Right renal pelvis (tissue), 4 donors: ENCODE measurements at places on chromosomes 11 and 22. TPM values are rescaled to one million over a fixed set of nuclear protein-coding genes. Genes with fewer than 3 reads are reported as not detected.

Gene PGA4
- polyA plus RNA-seq: 0.19 TPM

Gene CATSPER1
- polyA plus RNA-seq: not detected

Gene ARRB1
- polyA plus RNA-seq: 24.1 TPM

Gene RTN3
- 172 TPM for polyA plus RNA-seq

- no peak for DNase-seq
These were observed 12.3 kb downstream of the ABTB2 start for GRCh38 chr11:34345540-34345876.

- no peak for DNase-seq
These were observed 1.5 kb upstream of the SOX10 start for GRCh38 chr22:37985751-37986281.

DNA sequence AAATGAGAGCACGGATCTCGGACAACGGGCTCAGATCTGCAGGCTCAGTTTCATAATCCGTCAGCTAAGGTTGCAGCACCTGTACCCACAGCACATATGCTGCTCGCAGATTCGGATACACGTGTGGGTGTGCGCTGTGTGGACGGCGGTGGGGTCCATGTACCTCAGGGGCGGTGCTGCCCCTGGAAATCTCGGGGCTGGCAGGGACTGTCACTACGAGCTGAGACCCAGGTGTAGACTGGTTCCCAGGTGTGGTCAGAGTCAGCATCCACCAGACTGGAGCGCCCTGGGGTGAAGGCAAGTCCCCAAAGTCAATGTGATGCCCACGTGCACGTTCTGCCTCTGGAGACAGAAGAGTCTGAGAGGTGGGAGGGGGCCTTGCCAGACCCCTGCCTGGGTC is 989.3 kb downstream of the BRD1 start:
- DNase-seq: no peak

DNA sequence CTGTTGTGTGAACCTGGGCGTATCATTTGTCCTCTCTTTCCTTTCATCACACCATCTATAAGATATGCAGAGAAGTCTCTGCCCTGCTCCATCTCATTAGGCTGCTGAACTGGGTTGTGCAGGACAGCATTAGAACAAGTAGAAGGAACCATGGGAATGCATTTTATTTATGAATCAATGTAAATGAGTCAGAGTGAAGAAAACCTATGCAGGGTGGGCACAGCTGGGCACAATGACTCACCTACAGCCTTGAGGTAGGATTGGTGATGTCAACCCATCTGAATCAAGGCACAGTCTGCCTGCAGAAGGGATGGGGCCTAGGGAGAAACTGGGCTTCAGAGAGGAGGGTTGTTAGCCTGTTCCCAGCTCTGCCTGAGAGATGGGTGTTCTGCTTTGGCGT is 123.4 kb downstream of the CSNK2A3 start:
- no peak for DNase-seq

GRCh38 chr11:92376680-92377079 is 152.1 kb downstream of the FAT3 start:
- DNase-seq: no peak

DNA sequence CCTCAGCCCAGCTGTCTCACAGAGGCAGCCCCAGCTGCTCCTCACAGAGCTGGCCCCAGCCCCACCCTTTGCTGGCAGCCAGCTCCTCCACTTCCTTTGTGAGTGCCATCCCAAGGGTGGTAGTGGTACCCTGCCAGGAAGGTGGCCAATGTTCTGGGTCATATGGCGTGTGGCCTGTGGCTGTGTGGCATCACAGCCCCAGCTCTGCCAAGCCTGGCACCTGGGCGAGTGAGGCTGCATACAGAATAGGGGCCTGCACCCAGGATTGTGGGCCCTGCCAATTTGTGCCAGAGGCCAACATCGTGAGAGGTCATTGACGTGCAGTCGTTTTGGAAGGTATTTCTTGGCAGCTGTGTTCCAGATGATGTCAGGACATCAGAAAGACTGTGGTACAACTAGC is 10.7 kb downstream of the TUB start:
- DNase-seq: no peak

DNA sequence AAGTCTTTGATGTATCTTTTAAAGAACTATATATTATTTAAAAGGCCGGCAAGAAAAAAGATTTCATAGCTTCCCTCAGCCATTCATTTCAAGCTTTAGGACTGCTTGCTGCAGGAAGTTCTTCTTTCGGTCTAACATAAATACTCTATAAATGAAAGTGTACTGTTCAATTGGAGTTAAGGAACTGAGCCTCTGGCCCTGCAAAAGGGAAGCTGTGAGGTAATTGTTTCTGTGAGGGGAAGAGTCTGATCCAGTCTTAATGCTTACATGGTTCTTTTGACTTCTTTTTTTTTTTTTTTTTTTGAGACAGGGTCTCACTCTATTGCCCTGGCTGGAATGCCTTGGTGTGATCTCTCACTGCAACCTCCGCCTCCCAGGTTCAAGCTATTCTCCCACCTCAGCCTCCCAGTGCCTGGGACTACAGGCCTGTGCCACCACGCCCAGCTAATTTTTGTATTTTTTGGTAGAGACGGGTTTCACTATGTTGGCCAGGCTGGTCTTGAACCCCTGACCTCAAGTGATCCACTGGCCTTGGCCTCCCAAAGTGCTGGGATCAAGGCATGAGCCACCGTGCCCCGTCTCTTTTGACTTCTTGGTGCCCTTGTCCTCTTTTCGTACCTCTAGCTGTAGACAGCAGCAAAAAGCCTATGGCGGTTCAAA is 4.7 kb upstream of the TRIM29 start:
- DNase-seq: no peak

DNA sequence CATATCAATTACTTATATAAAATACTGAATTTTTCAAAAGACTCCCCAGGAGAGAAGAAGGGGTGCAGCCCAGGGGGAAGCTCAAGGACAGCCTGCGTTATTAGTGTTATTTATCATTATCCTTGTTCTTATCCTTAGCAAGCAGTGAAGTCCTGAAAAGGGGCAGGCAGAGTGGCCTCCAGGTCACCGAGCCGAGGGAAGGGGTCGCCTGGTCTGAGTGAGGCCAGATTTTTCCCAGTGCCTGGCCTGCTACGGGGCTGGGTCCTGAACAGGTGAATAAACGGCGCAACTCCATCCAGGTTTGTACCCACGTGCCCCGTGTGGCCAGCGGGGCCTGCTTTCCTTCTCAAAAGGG is 123.7 kb downstream of the BRD1 start:
- no peak for DNase-seq

DNA sequence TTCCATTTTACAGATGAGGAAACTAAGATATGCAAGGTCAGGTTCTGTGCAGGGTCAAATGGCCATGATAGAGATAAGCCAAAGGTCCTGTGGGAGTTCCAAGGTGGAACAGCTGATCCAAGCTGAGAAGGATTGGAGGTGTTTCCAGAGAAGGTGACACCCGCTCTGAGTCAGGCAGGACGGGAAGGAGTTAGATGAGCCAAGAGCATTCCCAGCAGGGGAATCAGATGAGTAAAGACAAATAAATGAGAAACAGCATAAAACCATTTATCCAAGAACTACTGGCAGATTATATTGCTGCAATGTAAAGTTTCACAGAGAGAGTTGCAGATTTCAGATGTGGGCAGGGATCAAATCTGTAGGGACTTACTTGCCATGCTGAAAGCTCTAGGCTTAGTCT is 18.9 kb upstream of the HEPHL1 start:
- no peak for DNase-seq

- no peak for DNase-seq
These were observed 781 bp downstream of the SIDT2 start for GRCh38 chr11:117179048-117179999.

GRCh38 chr11:124080327-124081001 is 34.8 kb upstream of the VWA5A start:
- no peak for DNase-seq

DNA sequence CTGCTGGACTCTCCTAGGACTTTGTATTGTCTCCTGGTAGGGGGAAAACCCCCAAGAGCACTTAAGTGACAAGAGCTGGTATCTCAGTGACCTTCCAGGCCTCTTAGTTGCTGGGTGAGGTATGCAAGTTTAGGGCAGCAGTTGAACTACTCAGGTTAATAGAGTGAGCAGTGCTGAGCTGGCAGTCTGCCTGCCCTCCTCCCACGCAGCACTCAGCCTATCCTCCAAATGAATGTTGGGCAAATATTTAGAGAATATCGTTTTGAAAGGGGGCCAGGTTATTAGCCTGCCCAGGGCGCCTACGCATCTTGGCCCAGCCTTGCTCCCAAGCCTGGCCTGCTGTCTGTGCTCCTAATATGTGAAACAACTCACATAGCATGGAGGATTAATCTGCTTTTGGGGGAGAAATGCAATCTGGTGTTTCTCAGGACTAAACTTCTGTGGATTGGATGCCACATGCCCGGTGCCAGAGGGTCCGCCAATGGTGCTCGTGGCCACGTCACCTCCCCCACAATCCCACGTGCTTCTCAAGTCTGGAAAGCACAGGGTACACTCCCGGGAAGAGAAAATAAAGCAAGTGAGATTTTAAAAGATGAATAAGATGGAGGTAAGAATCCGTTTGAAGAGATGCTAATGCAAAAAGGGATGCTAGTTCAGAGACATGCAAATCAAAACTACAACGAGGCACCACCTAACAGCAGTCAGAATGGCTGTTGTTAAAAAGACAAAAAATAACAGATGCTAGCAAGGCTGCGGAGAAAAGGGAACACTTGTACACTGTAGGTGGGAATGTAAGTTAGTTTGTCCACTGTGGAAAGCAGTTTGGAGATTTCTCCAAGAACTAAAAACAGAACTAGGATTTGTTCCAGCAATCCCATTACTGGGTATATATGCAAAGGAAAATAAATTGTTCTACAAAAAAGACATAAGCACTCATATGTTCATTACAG is 67.7 kb downstream of the SPON1 start:
- DNase-seq: no peak

DNA sequence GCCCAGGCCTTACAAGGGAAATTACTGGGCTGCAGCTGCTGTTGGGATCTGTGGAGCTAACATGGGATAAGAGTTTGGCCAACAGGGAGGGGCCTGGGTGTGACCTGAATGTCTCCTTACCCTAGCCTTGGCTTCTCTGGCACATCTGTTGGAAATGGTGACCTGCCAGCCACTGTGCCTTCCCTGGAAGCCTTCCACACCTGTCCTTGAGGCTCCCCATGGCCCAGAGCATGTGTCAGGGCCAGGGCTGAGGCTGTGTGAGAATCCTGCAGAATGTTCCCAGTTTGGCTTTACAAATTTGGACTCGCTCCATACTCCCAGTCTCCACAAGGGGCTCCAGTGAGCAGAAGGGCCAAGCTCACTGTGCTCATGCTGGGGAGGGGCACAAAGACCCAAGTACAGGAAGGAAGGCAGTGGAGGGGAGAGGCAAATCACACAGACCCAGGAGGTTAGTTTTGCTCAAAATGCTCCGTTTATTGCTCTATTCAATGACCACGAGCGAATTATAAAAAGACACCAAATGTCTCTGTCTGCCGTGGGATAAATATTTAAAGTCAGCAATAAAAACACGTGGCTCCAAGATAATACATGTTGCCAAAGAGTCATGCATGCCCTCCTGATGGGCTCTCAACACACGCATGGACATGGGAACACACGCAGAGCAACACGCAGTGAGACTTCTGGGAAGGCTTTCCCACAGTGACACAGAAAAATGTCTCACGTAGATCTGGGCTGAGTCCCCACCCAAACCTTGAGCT is 1.7 kb upstream of the IGSF22 start:
- no peak for DNase-seq

DNA sequence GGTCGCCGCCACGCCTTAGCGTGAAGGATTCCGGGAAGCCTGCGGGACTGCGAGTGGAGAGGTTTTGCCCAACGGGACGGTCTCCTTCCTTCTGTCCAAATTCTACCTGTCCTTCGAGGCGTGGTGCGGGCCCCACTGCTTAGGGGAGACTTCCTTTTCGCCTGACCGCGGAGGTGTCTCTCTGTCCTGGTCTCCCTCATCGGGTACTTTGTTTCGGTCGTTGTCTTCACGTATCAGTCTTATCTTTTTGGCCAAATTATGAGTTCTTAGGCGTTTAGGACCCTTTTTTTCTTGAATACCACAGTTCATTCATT is 388 bp downstream of the HINFP start:
- DNase-seq: no peak

DNA sequence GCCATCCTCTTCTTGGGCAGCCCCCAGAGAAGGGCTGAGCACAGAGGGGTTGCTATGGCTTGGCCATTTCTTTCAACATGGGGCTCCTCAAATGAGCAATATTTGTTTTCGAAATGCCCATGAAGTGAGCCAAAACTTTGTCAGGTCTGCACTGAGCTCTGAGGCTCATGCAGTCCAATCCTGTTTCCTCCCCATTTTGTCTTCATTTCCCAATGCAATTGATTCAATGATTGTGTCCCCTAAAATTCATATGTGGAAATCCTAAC is 60.6 kb upstream of the CD44 start:
- DNase-seq: no peak

DNA sequence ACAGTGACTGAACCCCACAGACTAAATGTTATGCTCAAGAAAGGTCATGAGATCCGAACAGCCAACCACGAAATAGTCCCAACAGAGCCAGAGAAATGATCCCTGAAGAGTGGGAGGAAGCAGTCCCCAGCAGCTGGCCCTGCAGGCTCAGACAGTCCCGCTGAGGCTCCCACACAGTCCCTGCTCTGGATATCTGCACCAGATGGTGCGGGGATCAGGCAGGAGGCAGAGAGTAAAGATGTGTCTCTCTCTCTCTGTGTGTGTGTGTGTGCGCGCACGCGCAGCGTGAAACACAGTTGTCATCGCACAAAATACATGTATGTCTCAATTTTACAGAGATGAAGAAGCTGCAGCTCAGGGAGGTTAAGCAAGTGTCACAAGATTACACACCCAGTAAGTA is 27.9 kb downstream of the GUCY1A2 start:
- DNase-seq: no peak

- DNase-seq: no peak
These were observed 21.7 kb upstream of the SLN start for GRCh38 chr11:107733518-107733917.

DNA sequence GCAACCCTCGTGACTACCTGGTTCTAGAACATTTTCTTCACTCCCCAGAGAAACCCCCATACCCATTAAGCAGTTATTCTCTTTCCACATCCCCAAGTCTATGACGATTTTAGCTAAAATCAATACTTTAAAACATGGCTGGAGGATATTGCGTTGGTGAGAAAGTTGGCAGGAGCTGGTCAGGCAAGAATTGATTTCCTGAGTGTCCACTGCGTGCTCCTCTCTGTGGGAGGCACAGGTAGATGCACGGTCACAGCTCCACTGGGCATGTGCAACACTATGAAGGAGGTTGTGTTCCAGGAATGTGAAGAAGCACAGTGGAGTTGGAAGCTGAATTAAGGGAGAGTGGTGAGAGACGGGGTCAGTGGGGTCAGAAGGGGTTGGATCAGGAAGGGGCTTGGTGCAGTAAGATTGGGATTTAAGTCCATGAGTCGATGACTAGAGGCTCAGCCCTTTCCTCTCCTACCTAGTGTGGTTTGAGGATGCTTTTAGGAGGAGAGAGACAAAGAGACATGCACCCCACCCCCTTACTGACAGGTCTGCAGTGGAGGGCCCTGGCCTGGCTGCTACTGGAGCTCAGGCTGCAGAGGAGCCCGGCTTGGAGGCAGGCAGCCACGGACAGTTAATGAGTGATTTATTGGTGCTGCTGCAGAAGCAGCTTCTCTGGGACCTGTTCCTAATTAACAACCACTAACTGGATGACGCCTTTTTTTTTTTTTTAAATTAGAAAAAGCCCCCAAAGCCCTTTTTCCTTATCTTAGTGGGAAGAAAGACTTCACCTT is 395.6 kb downstream of the TENM4 start:
- DNase-seq: no peak

GRCh38 chr11:7278314-7278917 is 26.7 kb downstream of the SYT9 start:
- peak; percentile 9 for DNase-seq
